ENCODE measurements at places on chromosomes 4 and X.

DNA sequence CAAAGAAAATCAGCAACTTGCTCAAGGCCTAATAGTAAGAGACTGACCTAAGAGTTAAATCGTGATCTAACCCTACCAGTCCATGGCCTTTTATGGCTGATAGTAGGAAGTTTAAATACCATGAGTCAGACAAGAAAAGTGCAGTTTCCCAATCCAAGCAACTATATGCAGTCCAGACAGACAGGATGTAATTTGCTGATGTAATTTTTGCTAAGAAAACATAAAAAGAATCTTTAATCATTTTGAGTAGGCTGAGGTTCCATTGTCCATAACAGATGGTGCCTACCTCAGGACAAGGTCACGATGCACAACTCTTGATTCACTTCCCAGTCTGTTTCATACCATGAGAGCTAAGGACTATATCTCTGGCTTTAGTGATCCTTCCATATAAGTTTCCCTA lies 317.5 kb upstream of the GRIA3 start:
- no peak overlapping the region for H3K27ac ChIP-seq
- no peaks in the 10 kb centered on the region for H3K36me3 ChIP-seq
- H3K4me3 ChIP-seq = no peak overlapping the region
- no peaks in the 10 kb centered on the region for H3K27me3 ChIP-seq
- no peaks in the 10 kb centered on the region for H3K4me1 ChIP-seq
- DNase-seq = peak; percentile 14

DNA sequence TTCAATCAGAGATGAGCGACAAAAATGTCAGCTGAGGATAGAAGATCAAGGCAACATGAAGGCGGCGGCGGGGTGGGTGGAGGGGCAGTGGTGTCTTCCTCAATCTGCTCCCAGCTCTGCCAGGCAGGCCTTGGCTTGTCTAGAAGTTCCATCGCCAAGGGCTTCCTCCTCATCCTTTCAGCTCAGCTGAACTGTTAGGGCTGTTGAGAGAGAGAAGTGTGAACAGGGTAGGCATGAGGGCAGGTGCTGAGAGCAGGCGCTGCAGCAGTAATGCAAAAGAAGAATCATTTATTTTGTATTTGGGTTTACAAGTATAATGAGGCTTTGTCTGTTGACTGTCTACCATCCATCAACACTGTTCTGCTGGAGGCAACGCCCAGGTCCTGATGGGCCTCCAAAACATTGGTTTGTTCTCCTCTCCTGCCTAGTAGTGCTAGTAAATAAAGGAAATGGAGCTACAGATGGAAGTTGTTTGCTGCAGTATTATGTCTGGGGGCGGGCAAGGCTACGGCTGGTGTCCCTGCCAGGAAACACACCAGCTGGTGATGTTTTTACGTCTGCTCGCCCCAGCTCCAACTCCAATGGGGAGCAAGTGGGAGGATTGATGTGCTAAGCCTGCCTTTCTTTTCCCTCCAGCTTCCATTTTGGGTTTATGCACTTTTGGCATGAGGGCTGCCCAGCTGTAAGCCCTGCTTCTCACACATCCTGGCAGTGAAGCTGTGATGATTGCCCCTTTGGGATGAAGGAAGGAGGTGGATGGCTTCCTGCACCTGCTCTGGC lies 139.4 kb upstream of the BOD1L1 start:
- H3K27me3 ChIP-seq = no peaks in the 10 kb centered on the region
- peak; percentile 80 for DNase-seq
- H3K4me1 ChIP-seq = no peaks in the 10 kb centered on the region
- H3K4me3 ChIP-seq = no peak overlapping the region

- DNase-seq = no peak
- no peaks in the 10 kb centered on the region for H3K27me3 ChIP-seq
- no peaks in the 10 kb centered on the region for H3K4me1 ChIP-seq
- no peak overlapping the region for H3K27ac ChIP-seq
- H3K36me3 ChIP-seq = no peaks in the 10 kb centered on the region
- H3K4me3 ChIP-seq = no peak overlapping the region
Observed at GRCh38 chr4:43244688-43245382, 352.3 kb downstream of the GRXCR1 start.

DNA sequence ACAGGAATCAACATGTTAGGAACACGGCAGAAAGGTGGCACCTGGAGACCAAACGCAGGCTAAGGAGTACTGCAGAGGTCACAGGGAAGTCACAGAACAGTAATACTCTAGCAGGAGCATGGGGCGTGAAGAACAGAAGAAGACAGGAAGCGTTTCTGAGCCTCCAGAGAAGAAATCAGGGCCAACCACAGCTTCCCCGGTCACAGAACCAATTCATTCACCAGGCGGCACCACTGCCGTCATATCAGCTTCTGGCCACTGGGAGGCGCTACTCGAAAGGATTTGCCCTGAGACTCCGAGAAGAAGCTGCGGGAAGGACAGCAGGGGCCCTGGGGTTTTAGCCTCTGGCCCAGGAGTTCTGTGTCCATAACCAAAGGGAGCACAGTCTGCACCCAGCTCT lies 78.0 kb upstream of the DRD5 start:
- H3K27me3 ChIP-seq = no peaks in the 10 kb centered on the region
- H3K4me1 ChIP-seq = no peaks in the 10 kb centered on the region
- no peaks in the 10 kb centered on the region for H3K36me3 ChIP-seq

GRCh38 chrX:103066606-103067005 lies 2.6 kb upstream of the BEX1 start:
- no peaks in the 10 kb centered on the region for H3K4me1 ChIP-seq
- no peak for DNase-seq
- no peaks in the 10 kb centered on the region for H3K36me3 ChIP-seq
- H3K27me3 ChIP-seq = peaks cover 11% of the 10 kb centered on the region
- H3K4me3 ChIP-seq = no peak overlapping the region

DNA sequence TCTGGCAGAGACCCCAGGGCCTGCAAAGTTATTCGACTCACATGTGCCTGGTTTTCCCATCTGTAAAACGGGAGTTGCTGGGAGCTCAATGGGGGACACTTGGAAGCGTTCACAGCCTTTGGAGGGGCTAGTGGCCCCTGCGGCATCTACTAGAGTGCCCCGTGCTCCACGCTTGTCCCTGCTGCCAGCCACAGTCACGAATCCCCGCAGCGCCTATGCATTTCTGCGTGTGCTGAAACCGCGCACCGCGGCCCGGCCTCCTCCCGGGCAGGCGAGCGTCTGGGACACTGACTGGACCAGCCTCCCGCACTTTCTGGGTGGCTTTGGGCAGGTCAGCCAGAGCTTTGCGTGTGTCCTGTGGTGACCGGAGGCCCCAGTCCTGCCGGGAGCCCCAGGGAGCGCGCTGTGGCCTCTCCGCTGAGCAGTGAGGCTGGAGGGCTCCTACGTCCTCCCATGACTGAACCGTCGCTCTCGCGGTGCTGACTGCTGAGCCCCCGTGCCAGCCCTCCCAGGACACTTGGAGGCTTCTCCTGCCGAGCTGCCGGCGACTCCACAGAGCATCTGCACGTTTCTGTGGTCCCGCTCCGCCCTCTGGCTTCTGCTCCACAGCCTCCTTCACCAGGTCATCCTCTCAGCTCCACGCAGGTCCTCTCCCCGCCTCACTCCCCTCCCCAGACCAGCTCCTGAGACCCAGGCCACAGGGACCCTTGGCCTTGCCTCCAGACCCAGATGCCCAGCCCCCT lies 36.3 kb downstream of the PIGG start:
- DNase-seq = no peak
- no peak overlapping the region for H3K4me3 ChIP-seq
- H3K36me3 ChIP-seq = peaks cover 66% of the 10 kb centered on the region
- H3K27ac ChIP-seq = no peak overlapping the region
- H3K27me3 ChIP-seq = no peaks in the 10 kb centered on the region

DNA sequence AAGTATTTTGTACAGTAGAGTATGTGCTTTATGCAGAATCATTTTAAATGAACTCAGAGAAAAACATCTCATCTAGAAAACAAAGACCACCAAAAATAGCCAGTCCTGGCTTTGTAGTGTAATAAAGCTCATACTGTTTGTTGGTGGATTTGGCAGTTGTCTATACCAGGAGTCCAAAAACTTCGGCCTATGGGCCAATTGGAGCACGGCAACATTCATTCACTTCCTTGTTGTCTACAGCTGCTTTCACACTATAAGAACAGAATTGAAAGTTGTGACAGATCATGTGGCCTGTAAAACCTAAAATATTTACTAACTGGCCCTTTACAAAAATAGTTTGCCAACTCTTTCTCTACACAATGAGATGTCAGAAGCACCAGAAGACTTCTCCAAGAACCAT lies 5.3 kb downstream of the FBXW7 start:
- H3K4me3 ChIP-seq = no peak overlapping the region
- DNase-seq = no peak
- no peaks in the 10 kb centered on the region for H3K36me3 ChIP-seq
- peaks cover 2% of the 10 kb centered on the region for H3K4me1 ChIP-seq
- no peak overlapping the region for H3K27ac ChIP-seq
- no peaks in the 10 kb centered on the region for H3K27me3 ChIP-seq

All from muscle of leg (tissue), 16 donors.